ENCODE measurements at places on chromosomes 2 and 18. TPM values are rescaled to one million over a fixed set of nuclear protein-coding genes. Genes with fewer than 3 reads are reported as not detected.
A peak's percentile ranks its signal among the peaks of the same experiment; 100 is the strongest.

Gene CCDC121
- total RNA-seq = 6.8 TPM

Gene PCARE
- 1.3 TPM for total RNA-seq

DNA sequence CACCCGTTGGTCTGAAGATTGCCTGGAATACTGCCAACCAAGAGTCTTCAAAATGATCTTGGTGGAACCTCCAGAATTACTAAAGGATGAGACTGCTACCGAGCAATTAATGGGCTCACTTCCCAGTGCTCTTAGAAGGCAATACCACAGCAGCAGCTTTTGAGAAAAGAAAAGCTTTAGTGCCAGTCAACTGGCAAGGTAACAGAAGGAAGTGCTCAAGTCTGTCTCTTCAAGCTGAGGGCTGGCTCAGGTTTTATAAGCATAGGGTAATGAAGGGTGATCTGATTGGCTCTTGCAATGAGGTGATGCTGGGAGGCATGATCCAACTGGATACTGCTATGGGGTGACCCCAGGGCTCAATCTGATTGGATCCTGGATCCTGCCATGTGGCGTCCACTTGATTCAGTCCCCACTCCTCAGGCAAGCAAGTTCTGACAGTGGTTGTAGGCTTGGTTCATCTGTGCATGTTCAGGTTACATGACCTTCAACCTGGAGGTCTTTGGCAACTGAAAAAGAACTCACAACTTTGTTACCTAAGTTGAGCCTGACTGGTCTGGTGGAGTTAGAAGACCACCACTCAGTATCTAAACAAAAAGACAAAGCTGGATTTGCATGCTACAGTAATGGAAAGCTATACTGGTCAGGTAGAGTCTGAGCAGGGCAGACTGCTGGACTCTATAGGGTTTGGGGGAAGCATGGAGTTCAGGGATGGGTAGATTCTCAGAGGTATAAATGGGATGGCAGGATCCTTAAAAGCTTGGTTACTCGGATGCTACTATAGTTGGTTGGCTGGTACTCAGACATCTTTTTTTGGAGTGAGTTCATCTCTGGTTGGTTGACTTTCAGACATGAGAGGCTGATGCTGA, 14.0 kb upstream of the RIF1 start:
- DNase-seq = no peak

Gene TFPI
- 12.6 TPM for total RNA-seq

DNA sequence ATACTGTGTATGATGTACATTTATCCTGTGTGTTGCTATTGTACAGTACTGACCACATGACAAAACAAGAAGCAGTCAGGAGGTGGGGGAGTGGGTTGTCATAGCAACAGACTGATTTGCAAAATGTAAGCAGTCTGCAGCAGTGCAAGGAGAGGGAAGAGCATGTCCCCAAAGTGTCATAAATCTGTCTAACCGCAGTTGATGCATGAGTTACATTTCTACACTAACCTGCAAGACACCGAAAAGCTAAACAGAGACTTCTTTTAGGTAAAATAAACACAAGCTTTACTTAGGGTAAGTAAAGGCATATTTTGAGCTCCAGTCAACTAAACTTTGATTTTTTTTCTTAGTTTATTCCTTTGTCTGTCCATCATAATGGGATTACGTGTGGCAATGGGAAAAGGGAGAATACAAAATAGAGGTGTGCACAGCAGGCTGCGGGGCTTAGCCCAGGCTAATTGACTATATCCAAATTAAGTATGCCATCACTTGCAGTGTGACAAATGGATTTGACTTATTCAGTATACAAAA, 134.5 kb downstream of the MEIS1 start:
- no peak for DNase-seq

- no peak for DNase-seq
These were observed 568.1 kb downstream of the KCNJ3 start for GRCh38 chr2:155266583-155266982.

Gene AQP12B
- total RNA-seq = not detected

DNA sequence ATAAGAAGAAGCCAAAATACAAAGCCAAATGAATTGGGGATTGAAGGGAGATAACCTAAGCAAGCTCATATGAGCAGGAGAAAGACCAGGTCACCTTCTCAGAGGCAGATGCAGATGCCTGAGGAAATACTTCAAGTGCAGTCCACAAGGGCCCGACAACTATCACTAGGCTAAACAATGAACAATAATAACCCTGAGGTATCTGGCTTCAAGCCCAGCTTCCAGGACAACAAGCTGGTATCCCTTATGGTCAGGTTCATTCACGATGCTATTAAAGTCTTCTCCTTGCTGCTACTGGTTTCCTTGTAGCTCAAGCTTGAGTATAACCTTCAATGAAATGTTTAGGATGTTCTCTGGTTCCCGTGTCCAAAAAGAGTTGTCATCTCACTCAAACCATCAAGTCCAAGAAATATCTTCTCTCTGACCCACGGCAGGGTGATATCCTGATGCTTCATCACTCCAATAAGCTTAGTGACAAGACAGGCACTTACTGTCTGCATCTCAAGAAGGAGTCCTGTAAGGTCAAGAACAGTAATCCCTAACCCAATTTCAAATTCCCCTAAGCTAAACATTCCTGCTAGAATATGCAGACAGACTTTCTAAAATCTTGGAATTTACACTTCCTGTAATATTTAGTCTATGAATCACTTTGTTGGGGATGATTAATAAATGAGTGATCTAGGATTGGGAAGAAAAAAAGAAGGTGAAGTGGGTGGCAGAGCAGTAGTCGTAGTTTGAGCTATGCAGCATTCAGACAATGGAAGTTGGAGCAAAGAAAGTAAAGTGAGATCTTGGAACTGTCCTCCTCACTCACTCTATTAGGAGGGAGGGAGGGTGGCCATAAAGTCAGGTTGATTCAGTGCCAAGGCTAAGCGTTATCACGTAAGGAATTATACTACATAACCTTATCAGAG, 33.1 kb downstream of the CHN1 start:
- peak; percentile 47 for DNase-seq

Gene SLC9A4
- total RNA-seq = not detected

- no peak for DNase-seq
These were observed 64.5 kb upstream of the FAM124B start for GRCh38 chr2:224466304-224466895.

- no peak for DNase-seq
These were observed 148.5 kb downstream of the CAMKMT start for GRCh38 chr2:44510246-44510645.

DNA sequence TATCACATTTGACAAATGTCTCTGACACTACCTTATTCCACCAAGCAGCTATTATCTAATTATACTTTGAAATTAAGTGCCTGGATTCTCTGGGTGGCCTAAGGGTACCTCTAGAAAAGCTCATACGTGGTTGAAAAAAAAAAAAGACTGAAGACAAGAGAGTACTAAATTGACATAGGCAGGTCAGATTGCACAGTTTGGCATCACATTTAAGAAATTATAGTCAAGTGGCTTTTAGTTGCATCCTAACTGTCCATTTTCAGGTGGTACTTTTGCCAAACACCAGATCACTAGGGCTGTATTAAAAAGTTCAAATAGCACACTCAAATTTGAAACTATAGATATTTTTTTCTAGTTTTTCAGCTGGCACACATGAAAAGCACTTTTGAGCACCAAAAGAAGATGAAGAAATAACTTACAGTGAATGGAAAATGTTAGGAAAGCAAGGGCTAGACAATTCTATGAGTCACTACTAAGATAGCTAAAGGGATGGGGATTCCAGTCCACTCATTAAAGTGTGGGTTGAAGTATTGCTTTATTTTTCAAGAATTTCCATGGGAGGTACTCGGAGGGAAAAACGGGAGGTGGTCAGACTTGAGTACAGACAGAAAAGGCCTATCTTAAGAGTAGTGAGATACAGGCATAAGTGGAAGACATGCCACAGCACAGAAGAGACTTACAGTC, 106.5 kb upstream of the COL5A2 start:
- DNase-seq = no peak

DNA sequence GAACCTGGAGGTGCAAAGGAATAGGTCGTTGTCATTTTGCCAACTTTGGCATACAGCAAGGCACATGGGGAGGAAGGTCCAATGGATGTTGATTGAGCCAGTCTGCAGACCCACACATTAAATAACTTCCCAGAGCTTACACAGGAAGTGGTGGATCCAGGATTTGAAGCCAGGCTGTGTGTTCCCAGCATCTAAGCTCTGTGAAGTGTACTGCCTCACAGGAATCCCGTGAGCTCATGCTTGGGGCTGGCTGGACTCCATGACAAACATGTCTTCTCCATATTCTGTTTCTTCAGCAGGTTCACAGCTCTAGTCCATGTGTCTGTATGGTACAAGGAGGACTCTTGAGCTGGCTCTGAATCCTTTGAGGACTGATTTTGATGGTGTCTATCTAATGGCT, 63.9 kb downstream of the KLHL29 start:
- DNase-seq = no peak

Gene FZD7
- total RNA-seq = 22.2 TPM

GRCh38 chr2:65647249-65647842, 214.9 kb upstream of the SPRED2 start:
- DNase-seq = no peak

Gene ATAD2B
- total RNA-seq = 9.7 TPM

Gene IL36B
- total RNA-seq = not detected

DNA sequence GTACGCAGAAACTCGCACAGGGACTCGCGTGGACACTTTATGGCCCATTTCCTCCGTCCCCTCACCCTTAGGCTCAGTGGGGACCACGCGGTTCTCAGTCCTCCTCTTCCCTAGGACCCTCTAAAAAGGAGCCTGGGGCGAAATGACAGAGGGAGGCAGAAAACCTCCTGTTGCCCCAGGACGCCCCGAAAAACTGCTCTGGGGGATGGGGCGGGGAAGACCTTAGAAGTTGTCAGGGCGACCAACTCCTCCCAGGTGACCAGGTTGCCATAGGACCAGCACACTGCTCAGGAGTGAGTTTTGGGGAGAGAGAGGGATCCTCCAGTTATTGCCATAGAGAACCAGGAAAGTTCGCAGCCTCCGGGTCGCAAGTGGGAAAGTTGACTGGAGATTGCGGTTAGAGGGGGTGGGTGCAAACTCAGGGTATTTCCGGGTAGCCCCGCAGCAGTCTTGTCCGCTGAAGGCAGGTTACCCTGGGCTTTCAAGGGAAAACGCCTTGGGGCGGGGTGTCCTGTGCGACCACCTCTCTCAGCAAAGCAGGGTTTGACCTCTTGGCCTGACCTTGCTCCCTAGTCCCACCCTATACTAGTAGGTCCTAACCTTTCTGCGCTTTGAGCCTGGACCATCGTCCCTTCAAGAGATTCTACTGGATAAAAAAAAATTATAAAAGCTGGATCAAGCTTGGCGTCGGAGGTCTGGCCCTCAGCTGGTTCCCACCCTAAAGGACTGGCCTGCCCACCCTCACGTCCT, 7.8 kb upstream of the PAX3 start:
- no peak for DNase-seq

Gene EPB41L3
- 2.9 TPM for total RNA-seq

Gene PAX8
- not detected for total RNA-seq

- no peak for DNase-seq
These were observed 94.1 kb downstream of the RTN4 start for GRCh38 chr2:54956111-54956627.

DNA sequence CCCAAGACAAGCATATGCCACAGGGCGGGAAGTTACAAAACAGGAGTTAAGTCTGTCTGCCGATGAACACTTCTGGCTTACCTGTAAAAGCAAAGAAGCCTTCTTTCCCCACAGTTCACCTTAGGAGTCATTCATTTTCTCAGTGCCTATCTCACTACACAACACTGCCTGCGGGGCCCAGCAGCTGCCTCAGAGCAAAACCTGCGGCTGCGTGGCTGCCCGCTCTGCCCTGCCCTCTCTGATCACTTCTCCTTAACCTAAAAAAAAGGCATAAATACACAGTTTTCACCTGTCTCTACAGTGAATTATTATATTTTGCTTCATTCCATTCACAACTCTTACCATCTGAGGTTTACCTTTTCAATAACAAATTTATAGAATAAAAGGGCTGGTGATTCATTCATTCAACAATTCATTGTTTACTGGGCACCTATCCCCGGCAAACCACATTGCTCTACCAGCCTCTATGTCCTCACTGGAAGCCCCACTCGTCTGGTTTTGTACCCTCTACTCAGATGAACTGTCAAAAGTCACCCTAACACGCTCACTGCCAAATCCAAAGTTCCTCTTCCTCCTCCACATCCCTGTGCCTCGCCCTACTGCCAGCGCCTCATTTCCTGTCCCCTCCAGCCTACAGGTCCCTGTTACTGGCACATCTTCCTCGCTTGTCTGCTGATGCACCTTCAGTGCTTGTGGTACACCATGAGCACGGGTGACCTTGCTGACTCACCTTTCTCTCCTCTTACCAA, 31.4 kb downstream of the AFG3L2 start:
- DNase-seq = no peak

DNA sequence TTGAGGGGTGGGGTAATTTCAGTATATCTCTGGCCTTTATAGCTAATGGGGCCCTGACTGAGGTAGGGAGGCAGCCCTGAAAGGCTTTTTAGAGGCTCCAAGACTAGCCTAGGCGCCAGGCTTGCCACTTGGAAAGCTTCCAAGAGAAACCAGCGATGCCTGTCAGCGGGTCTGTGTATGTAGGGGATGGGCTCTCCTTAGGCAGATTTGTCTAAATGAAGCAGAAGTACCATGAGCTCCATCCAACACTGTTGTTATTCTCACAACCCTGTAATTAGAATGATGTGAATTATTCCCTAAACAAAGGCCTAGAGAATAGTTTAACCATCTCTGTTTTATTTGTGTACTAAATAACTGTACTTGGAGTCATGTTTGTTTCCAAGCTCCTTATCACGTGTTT, 138.1 kb downstream of the B3GNT2 start:
- no peak for DNase-seq

DNA sequence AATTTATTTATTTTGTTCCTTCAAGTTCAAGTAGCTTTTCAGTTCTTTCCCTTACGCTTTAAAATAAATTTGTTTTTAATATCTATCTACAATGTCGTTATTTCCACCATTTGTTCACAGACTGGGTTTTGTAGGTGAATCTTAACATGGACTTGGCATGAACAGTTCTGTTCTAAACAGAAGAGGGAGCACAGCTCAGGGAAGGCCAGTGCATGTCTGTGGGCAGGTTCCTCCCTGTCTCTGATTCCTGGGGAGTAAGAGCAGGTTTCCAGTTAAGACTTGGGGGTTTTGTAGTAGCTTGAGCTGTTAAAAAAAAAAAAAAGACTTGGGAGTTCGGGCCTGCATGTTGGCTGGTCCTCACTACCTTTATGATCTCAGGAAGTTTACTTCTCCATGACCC, 11.1 kb downstream of the TTL start:
- DNase-seq = no peak

Gene SGPP2
- total RNA-seq = 2.5 TPM

DNA sequence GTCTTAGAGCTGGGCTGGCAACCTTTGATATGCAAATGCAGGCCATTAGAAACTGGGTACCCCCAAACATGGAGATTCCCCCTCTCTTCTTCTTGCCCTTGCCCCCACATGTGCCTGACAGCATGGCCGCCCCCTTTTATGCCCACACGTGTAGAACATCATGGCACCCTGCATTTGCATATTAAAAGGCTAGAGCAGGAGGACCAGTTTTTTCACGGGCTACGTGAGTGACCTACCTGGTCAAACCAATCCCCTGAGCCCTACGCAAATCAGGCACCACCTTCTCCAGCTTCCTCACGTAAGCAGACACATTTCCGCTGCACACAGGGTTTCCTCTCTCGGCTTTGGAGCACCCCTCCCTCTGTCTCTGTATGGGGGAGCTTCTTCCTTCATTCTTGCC, 110.9 kb upstream of the COPS8 start:
- no peak for DNase-seq

GRCh38 chr2:171034315-171034714, 105.3 kb downstream of the GORASP2 start:
- no peak for DNase-seq
